ENCODE measurements at places on chromosomes 5 and 9.

DNA sequence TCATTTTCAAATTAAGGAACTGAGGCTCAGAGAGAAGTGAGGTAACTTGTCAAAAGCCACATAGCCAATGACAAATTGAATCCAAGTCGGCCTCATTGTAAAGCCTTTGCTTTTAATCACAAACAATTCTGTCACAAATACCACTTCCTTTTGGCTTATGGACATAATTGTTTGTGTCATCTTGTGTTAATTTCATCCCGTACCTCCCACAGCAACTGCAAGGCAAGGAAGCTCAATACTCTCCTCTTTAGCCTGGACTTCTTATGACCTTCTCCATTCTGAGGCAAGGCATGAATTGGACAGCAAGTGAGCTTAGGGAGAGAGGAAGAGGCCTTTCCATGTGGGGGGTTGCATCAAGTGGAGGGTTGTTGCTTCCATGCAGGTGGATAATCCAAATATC is 62.2 kb upstream of the SLC2A8 start:
- H3K27ac ChIP-seq: no peak overlapping the region
- no peaks in the 10 kb centered on the region for H3K36me3 ChIP-seq
- peaks cover 21% of the 10 kb centered on the region for H3K27me3 ChIP-seq
- H3K4me1 ChIP-seq: no peaks in the 10 kb centered on the region
- DNase-seq: no peak

GRCh38 chr9:121368138-121368522 is 1.9 kb downstream of the STOM start:
- peaks cover 3% of the 10 kb centered on the region for H3K27me3 ChIP-seq
- H3K4me3 ChIP-seq: no peak overlapping the region
- no peaks in the 10 kb centered on the region for H3K4me1 ChIP-seq
- DNase-seq: no peak
- no peaks in the 10 kb centered on the region for H3K36me3 ChIP-seq

GRCh38 chr9:125321496-125321895 is 59.9 kb downstream of the GAPVD1 start:
- H3K36me3 ChIP-seq: peaks cover 34% of the 10 kb centered on the region
- no peak overlapping the region for H3K27ac ChIP-seq
- no peak overlapping the region for H3K4me3 ChIP-seq
- no peak for DNase-seq
- H3K4me1 ChIP-seq: no peaks in the 10 kb centered on the region
- H3K27me3 ChIP-seq: no peaks in the 10 kb centered on the region

DNA sequence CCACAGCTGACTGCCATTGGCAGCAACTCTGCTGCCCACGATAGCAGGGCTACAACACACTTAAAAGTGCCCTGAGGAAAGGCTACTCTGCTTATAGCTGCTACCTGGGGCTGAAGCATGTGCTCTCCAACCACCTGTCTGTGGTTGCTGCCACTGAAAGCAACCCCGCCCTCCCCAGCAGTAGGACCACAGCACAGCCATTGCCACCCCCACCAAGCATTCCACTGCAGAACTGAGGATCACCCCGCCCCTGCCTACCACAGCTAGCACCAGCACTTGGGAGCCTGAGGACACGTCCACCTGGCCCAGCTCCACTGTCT is 85.8 kb downstream of the LPAR1 start:
- H3K27me3 ChIP-seq: no peaks in the 10 kb centered on the region
- H3K4me3 ChIP-seq: no peak overlapping the region
- DNase-seq: no peak
- no peak overlapping the region for H3K27ac ChIP-seq
- H3K36me3 ChIP-seq: no peaks in the 10 kb centered on the region

DNA sequence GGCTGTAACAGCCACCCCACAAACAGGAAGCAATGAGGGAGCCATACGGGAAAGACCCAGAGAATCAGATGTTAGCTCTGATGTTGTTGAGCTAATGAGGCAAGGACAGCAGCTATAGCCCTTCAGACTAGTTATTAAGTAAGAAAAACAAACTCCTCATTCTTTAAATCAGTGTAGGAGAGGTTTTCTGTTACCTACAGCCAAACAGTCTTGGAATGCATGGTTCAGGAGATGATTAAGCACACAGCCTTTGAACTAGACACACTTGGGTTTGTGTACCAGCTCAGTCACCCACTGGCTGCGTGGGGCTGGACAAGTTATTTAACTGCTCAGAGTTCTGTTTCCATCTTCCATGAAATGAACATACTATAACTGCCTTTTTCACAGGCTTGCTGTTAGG is 68.1 kb downstream of the SPOCK1 start:
- no peak for DNase-seq
- H3K27me3 ChIP-seq: no peaks in the 10 kb centered on the region
- H3K4me3 ChIP-seq: no peak overlapping the region
- H3K27ac ChIP-seq: no peak overlapping the region

DNA sequence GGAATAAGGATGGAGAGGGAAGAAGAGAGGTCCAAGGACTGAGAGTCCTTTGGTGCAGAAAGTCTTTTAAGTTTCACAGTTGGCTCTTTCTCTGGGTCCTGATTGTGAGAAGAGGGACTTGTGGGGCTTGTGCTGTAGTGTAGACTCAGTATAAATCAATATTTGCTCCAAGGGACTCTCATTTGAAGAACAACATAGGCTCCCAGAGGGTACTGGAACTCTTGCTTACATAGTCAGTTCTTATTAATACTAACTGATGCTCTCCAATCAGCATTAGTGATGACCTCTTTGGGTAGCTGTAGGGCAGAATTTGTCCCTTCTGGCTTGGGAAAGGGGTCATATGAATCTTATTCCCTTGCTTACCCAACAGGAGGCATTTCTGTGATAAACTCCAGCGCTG is 62.5 kb upstream of the CXCL14 start:
- no peak overlapping the region for H3K27ac ChIP-seq
- no peaks in the 10 kb centered on the region for H3K4me1 ChIP-seq
- no peak for DNase-seq
- H3K4me3 ChIP-seq: no peak overlapping the region
- H3K27me3 ChIP-seq: peaks cover 7% of the 10 kb centered on the region

GRCh38 chr9:87479801-87480201 is 17.9 kb upstream of the DAPK1 start:
- no peaks in the 10 kb centered on the region for H3K27me3 ChIP-seq
- no peaks in the 10 kb centered on the region for H3K36me3 ChIP-seq
- no peak overlapping the region for H3K4me3 ChIP-seq
- DNase-seq: peak; percentile 63

DNA sequence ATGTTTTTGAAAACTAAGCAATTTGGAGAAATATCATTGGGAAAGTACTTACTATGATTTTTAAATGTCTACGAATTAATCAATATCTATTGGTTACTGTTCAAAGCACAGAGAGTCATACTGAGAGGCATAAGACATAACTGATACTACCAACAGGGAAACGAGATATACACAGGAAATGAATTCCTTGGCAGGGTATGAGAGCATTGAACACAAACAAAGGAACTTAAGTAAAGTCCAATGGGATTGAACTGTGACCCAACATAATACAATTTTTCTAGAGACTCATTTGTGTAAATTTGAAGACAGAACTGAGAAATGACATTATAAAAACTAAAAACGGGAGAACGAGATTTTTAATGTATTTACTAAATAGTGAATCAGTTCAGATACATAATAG is 1.3 kb upstream of the ITGA1 start:
- no peak overlapping the region for H3K27ac ChIP-seq
- H3K4me3 ChIP-seq: no peak overlapping the region
- no peaks in the 10 kb centered on the region for H3K36me3 ChIP-seq
- no peaks in the 10 kb centered on the region for H3K27me3 ChIP-seq

- no peaks in the 10 kb centered on the region for H3K36me3 ChIP-seq
- H3K4me1 ChIP-seq: no peaks in the 10 kb centered on the region
- H3K27me3 ChIP-seq: no peaks in the 10 kb centered on the region
- no peak for DNase-seq
- H3K4me3 ChIP-seq: no peak overlapping the region
These were observed 22.3 kb downstream of the KLF9 start for GRCh38 chr9:70392189-70392588.

DNA sequence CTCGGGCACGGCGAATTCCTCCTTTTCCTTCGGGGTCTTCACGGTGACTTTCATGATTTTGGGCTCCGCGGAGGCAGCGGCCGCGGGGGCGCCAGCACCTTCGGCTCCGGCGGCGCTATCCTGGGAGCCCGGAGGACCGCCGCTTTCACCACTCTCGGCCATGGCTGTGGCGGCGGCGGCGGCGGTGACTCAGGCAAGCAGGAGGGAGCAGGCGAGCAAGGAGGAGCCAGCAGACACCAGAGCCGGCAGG is 315 bp downstream of the UBQLN1 start:
- H3K4me3 ChIP-seq: peak overlapping the region; percentile 79
- no peak for DNase-seq
- peak overlapping the region; percentile 99 for H3K27ac ChIP-seq

DNA sequence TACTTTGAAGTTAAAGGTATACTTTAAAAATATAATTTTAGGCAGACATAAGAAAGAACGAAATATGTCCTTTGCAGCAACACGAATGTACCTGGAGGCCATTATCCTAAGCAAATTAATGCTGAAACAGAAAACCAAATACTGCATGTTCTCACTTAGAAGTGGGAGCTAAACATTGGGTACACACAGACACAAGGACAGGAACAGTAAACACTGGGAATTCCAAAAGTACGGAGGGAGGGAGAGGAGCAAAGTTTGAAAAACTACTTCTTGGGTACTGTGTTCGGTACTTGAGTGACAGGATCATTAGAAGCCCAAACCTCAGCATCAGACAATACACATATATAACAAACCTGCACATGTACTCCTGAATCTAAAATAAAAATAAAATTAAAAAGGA is 40.9 kb downstream of the TJP2 start:
- no peak overlapping the region for H3K27ac ChIP-seq
- no peak overlapping the region for H3K4me3 ChIP-seq
- H3K4me1 ChIP-seq: no peaks in the 10 kb centered on the region
- H3K36me3 ChIP-seq: no peaks in the 10 kb centered on the region

DNA sequence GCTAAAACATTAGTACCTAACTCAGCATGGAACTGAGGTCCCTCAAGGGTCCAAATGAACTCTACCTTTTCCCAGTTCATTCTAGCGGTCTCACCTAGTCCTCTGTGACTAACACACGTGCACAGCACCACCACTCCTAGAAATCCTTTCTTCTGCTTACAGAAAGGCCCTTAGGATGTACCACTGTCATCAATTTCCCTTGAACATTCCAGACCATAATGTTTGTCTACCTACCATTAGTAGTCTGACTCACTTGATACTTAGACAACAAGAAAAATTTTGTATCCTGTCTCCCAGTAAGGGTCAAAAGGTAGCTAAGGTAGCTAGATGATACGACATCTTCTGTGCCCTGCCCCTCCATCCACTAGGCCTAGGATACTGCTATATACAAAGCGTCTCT is 166.6 kb downstream of the TSSK1B start:
- no peaks in the 10 kb centered on the region for H3K27me3 ChIP-seq
- no peak for DNase-seq
- no peak overlapping the region for H3K27ac ChIP-seq
- H3K36me3 ChIP-seq: no peaks in the 10 kb centered on the region
- H3K4me3 ChIP-seq: no peak overlapping the region

DNA sequence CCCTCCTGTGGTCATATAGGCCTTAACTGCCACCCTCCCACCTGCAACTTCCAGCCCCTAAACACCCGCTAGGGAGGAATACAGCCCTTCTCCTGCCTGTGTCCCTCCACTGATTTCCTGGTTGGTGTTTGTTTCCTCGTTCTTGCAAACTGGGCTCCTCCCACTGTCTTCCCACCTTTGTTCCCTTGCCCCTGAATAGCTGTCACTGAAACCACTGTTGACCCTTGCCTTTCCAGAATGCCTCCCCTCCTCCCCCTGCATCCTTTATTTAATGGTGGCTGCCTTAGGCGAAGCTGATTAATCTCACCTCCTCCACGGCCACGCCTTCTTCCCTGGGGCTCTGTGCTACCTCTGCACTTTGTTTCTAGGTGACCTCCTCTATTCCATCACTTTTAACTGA is 626.7 kb downstream of the BNC2 start:
- H3K36me3 ChIP-seq: no peaks in the 10 kb centered on the region
- H3K27ac ChIP-seq: no peak overlapping the region
- no peak overlapping the region for H3K4me3 ChIP-seq
- no peaks in the 10 kb centered on the region for H3K27me3 ChIP-seq
- DNase-seq: no peak

DNA sequence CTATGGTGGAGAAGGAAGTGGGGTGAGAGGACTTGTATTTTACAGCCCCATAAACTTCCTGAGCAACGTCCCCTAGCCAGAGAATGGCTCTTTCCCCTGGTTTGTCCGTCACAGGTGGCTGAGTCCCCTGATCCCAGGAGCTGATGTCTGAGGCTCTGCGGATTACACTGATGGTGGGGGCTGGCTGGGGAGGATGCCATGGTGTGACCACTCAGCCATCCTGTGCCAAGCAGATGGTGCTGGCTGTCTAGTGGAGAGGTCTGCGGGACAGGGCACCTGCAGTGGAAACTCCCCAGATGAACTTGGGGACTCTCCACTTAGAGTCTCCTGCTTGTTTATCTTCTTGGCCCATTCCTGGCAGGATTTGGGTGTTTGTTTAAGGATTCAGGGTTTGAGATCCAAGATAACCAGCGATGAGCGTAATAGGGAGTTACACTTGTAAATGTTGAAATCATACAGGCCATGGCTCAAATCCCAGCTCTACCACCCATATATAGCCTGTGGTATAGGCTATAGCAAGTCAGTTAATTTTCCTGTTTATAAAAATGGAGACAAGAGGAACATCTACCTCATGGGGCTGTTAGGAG is 4.7 kb upstream of the PTGS1 start:
- DNase-seq: no peak
- H3K27me3 ChIP-seq: no peaks in the 10 kb centered on the region
- H3K36me3 ChIP-seq: no peaks in the 10 kb centered on the region
- H3K27ac ChIP-seq: no peak overlapping the region
- H3K4me3 ChIP-seq: no peak overlapping the region

DNA sequence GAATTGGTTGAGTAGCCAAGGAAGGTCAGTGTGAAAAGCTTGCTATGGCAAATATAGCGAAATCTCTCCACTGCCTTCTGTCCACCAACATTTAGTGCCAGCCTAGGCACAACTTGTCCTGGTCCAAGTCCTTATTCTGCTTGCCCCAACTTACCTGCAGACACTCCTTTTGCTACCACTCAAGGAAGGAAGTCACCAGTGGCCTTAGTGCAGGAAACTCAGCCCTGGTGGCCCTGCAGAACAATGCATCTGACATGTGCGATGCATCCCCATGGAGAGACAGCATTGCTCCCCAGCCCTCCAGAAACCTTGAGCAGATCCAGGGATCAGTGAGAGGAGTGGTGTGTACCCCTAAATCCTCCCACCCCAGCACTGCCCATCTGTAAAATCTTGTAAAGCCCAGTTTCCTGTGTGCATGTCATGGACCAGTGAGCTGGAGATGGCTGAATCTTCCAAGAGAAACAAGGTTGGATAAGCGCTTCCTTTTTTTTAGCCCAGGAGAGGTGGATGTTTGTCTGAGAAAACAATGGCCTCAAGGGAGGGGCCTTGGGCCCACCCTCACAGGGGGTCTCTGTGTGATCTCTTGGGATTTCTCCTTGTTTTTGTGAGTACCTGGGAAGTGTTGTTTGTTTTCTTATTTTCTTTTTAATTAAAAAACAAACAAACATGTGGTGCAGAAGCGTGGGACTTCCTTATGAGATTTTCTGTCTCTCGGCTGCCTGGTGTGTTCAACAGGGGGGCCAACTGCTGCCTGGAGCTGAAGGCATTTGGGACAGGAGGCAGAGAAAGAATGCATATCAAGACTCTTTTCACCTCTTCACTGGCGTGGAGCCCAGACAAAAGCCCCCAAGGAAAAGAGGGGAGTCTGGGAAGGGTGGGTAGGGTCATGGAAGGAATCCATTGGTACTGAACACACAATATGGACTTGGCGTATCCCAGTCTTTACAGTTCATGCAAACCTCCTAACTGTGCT is 3.6 kb downstream of the FOXI1 start:
- H3K27ac ChIP-seq: no peak overlapping the region
- no peaks in the 10 kb centered on the region for H3K27me3 ChIP-seq
- H3K4me1 ChIP-seq: no peaks in the 10 kb centered on the region
- no peaks in the 10 kb centered on the region for H3K36me3 ChIP-seq
- no peak overlapping the region for H3K4me3 ChIP-seq

All from DND-41 (cell line).